ENCODE measurements at places on chromosomes 4 and X.

- DNase-seq, result peak; percentile 6
Measured at GRCh38 chrX:112866175-112866574, 25.5 kb upstream of the AMOT start.

- DNase-seq, result no peak
Measured at GRCh38 chrX:17968367-17968766, 107.3 kb upstream of the RAI2 start.

DNA sequence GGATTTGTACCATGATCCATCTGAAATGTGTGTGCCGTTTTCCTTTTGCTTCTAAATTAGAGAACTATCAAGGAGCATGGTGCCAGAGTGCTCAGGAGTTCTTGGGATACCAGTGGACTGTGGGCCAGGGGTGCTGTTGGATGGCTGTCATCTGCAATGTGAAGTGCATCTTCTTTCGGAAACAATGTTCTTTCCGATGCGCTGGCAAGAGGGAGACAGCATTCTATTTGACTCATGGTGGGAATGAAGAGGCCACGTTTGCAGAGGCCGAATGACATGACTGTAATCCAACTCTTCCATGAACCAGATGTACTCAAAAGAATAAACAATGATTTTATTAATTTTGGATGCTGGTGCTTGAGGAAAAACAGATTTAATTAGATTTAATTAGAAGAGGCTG is 45.5 kb downstream of the SORCS2 start:
- peak; percentile 29 for DNase-seq

- DNase-seq, result peak; percentile 1
Measured at GRCh38 chrX:70289168-70289792, 447 bp downstream of the PDZD11 start.

- no peak for DNase-seq
Measured at GRCh38 chrX:51158231-51158630, 174.4 kb upstream of the NUDT10 start.

DNA sequence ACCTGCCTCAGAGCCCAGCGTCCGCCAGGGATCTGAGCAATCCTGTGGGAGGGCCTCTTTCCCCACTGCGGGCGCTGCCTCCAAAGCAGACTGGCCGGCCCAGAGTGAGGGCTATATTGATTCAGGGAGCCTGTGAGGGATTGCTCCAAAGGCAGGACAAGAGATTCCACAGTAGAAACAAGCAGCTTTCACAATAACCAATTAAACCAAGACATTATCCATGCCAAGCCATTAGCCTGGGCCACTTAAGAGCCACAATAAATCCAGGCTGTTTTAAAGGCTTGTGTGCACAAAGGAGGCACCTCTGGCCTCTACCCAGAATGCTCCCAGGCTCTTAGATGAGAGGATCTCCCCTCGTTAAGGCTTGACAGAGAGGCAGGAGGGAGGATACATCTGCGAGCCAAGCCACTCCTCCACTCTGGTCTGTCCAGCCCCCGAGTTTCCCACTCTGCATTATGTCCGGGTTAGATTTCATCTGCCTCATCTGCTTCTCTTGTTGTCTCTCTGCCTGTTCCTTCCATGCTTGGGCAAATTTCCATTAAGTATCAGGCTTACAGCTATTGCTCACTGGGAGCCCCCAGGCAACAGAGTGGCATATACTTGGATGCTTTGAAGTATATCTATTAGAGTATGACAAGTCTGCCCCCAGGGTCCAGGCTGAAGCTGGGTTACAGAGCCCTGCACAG is 357.9 kb downstream of the UNC5C start:
- DNase-seq, result peak; percentile 8

GRCh38 chr4:125313989-125314667 is 627 bp upstream of the FAT4 start:
- DNase-seq, result no peak

- no peak for DNase-seq
Measured at GRCh38 chr4:114890773-114891172, 222.6 kb downstream of the NDST4 start.

- no peak for DNase-seq
Measured at GRCh38 chr4:105174098-105174497, 27.4 kb downstream of the TET2 start.

- no peak for DNase-seq
Measured at GRCh38 chr4:145183023-145183422, 2.6 kb upstream of the OTUD4 start.

DNA sequence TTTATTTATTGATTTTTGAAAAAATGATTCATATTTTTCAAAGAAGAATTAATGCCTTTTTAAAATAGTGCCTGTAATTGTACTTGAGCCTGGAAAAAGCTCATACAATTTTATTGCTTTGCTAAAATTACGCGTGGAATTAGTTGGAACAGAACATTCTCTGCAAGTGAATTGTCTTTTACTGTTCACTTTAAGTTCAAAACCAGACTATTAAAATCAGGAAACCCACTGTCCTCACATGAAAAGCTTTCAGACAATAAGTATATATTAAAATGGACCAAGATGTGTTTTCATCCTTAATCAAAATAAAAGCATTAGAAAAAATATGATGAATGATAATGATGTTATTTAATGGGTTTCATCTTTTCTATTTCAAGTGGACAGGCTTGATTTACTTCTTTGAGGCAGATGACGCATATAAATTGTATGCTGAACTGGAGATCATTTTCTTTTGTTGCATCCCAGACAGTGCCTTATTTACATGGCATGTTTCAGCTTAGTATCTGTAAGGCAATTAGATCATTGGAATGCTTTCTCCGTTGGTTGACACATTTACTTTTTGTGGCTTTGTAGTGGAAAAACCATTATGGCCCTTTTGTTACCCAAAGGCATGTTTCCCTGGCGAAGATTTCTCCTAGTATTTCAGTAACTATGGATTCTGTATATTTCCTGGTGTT is 299.0 kb upstream of the MAGEC2 start:
- DNase-seq, result no peak

DNA sequence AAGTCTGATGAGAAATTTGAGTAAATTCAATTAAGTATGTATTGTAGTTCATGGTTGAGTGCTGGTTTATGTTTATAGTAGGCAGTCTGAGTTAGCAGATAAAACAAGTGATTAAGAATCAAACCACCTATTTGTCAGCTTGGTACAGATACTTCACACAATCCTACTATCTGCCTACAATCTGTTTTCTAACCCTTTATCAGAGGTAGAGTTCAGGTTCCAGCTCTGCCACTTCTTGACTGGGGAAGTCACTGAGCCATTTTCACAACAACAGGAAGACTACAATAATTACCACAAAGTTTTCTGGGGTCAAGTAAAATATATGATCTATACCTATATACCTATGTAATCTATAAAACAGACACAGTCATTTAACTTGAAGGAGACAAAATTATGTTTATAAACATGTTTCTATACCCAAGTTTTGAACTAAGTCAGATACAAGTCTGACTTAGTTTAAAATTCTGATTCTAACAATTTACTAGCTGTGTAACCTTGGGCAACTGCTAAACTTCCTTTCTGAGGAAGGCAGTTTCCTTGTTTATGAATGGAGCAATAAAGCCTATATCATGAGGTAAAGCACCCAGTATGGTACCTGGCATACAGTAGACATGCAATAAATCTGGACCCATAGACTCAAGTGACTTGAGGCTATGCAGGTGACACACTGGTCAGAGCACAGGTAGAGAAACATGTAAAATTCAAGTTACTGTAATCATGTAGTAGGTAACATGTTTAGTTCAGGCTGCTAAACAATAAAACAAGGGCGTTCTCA is 37.2 kb upstream of the BDH2 start:
- no peak for DNase-seq

DNA sequence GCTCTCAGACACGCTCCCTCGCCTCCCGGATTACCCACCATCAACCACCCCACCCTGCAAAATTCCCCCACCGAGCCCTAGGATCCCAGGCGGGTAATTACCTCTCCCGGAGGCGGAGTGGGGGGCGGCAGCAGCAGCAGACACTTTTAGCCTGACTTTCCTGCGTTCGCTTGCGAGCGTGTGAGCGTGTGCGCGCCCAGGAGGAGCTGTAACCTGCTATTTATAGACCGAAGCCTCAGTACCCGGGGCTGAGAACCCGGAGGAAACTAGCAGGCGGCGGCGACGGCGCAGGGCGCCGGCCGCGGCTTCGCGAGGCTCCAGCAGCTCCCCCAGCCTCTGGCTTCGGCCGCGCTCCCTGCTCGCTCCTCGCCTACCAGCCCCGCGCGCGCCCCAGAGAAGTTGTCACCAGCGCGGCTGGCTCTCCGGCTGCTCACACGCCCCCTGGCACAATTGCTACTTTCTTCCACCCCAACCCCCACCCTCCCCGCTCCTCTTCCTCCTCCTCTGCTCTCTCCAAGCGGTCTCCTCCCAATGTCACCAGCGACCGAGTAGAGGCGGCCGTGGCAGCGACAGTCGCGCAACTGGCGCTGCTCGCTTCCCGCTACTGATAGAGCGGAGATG is at the start of gene INPP4B:
TSS of gene INPP4B (minus strand) at position 194 of the 621 bp plus-strand sequence.
- DNase-seq, result peak; percentile 64

DNA sequence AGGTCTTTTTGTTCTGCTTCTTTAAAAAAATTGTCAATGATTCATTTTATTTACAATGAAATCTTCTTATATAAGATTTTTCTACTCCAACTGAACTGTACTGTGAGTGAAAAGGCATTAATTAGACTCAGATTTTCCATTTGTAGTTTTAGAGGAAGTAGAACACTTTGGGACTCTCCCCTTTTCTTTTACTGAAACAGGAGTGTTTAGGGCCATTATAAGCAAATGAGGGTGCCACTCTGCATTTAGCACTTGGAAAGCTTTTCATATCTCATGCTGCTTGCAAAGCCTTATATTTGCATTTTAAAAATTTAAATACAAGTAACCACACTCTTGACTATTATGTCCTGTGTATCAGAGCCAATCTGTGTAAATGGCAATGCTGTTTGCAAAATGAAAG is 584.3 kb downstream of the KLHL13 start:
- no peak for DNase-seq

DNA sequence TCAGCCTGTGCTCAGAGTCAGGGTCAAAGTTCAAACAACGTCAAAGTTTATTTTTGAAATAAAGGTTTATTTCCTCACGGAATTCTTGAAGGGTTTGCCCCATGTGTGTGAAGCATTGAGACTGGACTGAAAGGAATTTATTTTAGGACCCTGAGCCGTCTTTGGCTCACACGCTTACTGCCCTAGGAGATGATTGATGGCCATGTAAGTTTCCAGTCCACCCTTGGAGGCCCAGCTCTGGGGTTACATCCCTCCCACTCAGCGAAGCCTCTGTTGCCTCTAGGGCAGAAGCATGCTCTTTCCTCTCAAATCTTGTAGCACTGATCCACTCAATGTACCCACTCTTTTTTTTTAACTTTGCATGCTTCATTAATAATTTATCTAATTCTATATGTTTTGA is 4.5 kb upstream of the NHSL2 start:
- no peak for DNase-seq

DNA sequence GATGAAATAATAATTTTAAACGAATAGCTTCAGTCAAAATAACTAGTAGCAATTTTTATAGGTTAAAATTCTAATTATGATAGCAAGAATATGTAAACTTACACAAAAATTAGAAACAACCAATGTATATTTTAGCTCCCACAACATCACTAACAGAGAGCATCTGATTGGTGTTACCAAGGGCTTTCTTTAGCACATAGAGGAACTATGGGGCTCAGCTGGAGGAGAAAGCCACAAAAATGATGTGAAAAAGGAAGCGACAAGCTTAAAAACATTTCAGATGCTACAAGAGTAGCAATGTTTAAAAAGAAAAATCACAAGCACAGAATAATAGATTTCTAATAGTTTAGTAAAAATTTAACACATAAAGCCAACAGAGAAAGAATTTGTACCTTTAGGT is 56.3 kb downstream of the ATP8A1 start:
- no peak for DNase-seq

DNA sequence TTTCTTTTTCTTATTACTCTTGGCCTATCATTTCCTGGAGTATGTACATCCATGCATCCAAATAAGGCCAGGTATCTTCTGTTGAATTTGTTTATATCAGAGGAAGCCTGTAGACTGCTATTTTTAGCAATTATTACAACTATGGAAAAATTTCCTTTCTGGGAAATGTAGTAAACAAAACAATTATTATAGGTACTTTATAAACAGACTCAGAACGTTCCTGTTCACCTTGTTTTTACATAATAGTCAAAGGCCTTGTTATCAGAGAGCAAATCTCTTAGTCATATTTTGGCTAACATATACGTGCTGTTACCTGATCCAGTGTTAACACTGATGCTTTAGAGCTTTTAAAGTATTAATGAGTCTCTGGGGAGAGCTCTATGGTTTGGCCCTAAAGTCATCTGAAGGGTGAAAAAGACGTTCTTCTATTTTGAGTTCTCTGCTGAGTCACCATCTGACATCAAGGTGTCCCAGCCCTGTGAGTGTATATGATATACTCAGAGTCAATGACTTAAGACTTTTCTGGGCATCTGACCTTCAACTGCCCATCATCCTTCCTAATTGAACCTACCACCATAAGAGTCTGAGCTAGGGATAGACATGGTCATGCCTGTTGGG is 7.3 kb downstream of the SPARCL1 start:
- DNase-seq, result no peak
